RWPE1 (cell line): ENCODE measurements at places on chromosomes 2 and 18.

- no peak for DNase-seq
Measured at GRCh38 chr18:12497296-12497695, 89.6 kb downstream of the PRELID3A start.

DNA sequence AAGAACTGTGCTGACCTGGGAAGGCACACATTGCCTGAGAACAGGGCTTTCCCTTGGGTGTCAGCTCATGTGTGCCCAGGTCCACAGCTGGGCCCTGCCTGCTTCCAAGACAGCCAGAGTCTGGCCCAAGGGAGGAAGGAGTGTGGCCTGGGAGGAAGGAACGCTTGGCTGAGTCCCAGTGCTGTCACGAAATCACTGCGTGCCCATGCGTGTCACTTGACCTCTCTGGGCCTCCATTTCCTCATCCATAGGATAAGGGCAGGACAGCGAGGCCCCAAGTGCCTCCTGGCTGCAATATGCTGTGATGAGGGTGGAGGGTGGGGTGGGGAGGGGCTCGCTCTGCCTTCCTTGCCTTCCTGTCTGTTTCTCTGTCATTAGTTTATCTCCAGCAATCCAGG, 642 bp upstream of the KCNK3 start:
- DNase-seq = no peak

GRCh38 chr2:95014126-95014708, 11.3 kb upstream of the MAL start:
- DNase-seq = no peak

- no peak for DNase-seq
Measured at GRCh38 chr2:175516555-175516954, 335.0 kb upstream of the ATP5MC3 start.

- no peak for DNase-seq
Measured at GRCh38 chr2:37773371-37774130, 102.1 kb upstream of the CDC42EP3 start.

DNA sequence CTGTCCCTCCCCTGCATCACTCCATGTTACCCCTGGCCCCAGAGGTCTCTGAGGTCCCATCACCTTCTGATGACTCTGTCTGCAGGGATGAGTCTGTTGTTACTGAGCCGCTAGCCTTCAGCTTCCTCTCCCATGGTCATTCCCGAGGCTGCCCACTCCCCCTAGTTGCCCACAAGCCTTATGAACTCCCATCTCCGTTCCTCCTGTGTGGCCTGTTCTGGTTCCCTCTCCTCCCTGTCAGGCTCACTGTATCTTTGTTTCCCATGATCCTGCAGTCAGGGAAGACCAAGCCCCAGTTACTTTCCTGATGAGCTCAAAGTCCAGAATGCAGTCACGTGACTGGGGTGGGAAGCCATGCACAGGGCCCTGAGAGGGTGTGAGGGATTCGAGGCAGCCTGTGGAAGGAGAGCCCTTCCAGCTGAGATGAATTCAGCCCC, 39.5 kb downstream of the INPP4A start:
- no peak for DNase-seq

DNA sequence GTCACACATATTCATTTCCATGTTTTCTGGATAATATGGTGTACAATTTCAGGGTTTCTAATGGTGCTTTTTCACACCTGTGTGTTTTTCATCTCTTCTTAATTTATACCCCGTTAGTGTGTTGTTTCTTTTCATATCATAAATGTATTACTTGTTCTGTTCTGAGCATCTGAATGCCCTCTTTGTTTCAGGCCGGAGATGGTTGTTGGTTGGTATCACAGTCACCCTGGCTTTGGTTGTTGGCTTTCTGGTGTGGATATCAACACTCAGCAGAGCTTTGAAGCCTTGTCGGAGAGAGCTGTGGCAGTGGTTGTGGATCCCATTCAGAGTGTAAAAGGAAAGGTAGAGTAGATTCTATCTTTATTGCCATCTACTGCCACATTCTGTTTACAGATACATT, 45.1 kb upstream of the TBR1 start:
- DNase-seq = no peak

DNA sequence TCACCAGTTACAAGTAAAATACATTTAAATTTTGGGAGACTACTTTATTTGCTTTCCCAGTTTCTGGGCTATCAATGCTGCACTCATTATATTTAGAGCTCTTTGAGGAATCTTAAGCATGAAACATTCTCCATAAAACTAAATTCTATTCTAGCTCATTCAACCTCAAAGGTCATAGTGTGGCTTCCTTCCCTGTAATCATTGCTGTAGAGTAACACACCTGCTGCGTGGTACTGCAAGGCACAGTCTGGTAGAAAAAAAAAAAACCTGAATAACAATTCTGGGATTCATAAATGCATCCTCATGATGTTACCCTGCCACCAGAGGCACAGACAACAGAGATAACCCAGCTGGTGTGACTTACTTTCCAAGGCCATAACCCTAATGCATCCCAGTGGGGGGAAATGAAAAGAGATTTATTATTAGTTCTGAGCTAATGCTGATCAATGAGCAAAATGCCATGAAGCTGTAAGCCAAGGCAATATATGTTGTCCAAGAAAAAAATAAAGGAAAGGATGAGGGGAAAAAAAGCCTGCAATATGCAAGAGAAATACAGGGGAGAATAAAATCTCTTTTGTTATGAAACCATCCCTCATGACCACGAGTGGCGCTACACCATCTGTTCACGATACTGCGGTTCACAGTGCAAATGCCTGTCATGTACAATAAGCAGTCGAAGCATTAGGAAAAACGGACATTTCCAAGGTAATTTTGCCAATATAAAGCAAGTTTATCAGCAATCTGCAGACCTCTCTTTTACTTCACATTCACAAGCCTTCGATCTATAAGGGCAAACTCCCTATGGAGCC, 1481.6 kb upstream of the PIK3C3 start:
- no peak for DNase-seq

DNA sequence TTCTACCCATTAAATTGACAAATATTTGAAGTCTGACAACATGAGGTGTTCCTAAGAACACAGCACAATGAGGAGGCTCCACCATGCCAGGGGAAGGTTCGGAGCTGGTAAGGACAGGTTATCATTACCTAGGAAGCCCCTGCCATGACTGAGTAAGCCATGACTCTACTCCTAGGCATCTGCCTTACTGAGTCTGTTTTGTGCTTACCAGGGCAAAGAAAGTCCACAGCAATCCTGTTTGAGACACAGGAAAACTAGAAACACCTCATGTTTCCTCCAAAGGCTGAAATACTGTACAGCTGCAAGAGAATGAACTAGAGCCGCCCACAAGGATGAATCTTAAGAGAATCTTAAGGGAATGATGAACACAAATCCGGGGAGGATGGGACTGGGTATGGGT, 11.6 kb downstream of the TGFBRAP1 start:
- peak; percentile 30 for DNase-seq

GRCh38 chr2:220033546-220033945, 406.1 kb downstream of the SLC4A3 start:
- DNase-seq = no peak

GRCh38 chr2:216858312-216858711, 1.6 kb downstream of the TNP1 start:
- no peak for DNase-seq

DNA sequence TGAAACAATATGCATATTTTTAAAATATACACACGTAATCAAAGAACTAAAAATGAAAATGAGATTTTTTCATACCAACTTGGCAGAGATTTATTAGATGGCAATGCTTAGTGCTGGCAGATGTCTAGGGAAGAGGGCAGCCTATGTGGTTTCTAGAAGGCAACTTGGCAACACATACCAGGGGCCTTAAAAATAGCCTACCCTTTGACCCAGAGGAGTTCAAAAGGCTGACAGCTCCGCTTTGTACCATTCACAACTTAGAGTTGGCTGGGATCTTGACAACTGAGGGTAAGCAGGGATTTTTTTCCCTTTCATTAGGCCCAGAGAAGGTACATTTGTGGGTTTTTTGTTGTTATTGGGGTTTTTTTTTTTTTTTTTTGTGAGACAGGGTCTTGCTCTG, 26.4 kb upstream of the GPR55 start:
- no peak for DNase-seq

- DNase-seq = no peak
Measured at GRCh38 chr18:9870431-9871008, 15.3 kb upstream of the TXNDC2 start.

GRCh38 chr18:59079264-59079663, 60.4 kb upstream of the SEC11C start:
- no peak for DNase-seq

DNA sequence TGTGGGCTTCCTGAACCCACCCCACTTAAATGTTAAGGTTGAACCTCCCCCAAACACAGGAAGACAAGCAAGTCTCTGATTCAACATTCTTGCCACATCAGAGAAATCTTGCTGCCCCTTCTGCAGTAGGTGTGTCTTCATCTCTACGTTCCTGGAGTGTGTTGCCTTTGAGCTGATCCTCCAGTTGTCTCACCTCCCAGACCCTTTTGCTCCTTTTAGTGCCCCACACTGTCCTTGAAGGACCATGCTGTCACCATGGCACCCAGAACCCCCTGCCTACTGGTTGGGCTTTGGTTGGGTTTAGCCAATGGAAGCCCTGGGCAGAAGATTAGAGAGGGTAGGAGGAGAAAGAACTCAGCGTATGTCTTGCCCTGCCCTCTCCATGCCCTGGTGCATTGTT, 10.7 kb downstream of the CAB39 start:
- no peak for DNase-seq

- no peak for DNase-seq
Measured at GRCh38 chr2:223100061-223100511, 48.1 kb downstream of the KCNE4 start.

DNA sequence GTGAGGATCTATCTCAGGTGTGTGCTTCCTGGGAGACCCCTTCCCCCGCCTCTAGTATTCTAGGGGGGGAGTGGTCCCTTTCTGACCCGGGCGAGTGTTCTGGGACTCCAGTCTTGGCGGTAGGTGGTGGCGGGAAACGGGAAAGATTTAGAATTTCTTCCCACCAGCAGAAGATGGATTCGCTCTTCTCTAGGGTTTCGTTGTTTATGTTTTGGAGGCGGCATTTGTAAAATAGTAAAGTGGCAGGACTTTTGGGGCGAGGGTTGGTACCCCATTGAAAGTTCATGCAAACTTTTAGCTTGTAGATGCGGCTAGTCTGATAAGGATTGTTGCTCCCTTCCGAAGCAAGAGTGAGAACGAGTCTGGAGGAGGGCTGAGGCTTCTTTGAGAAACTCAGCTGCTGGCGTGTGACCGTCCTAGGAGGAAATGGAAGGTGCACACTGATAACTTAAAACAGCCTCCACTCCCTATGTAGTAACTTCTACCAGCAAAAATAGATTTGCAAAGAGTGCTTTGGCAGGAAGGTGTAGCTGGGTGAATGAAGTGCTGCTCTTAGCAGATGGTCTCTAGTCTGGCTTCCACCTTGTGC, 412 bp downstream of the GPD2 start:
- DNase-seq = no peak

DNA sequence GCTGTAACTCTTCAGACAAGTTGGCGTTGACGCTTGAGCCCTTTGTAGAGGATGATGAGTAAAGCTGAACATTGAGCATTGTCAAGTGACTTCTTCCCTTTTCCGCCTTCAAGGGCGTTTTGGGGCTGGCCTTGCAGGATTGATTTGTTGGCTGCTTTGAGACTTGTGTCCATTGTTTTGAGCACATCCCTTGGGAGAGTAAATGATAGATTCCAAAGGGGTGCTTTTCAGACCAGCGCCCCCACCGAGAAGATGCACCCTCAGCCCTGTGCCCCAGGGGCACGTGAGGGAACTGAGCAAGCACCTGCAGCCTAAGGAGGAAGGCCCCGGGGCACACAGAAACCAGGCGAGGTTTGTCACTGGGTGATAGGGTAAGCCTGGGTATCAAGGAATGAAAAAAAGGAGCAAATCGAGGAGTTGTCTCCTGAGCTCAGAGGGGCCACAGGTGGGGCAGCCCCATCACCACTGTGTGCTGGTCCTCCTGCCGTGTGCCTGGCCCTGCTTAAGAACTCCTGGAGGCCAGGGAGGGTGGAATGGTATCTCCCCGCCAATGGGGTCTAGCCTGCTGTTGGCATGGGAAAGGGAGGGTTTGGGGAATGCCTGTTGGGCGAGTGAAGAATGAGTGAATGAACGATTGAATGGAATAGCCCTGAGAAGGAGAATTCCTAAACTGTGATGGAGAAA, 64.0 kb downstream of the RAB31 start:
- no peak for DNase-seq
